ENCODE measurements at places on chromosomes 4 and X. TPM values are rescaled to one million over a fixed set of nuclear protein-coding genes. Genes with fewer than 3 reads are reported as not detected.
A peak's percentile ranks its signal among the peaks of the same experiment; 100 is the strongest.

GRCh38 chrX:31223817-31224216 is 152.0 kb upstream of the FTHL17 start:
- DNase-seq, result no peak

The SPIN2A gene
- 0.63 TPM for total RNA-seq

GRCh38 chr4:55819634-55820033 is at the start of gene EXOC1L:
EXOC1L (plus strand) TSS chr4:55819790; CDS start chr4:55820027, 237 bp downstream.
- peak; percentile 44 for DNase-seq

DNA sequence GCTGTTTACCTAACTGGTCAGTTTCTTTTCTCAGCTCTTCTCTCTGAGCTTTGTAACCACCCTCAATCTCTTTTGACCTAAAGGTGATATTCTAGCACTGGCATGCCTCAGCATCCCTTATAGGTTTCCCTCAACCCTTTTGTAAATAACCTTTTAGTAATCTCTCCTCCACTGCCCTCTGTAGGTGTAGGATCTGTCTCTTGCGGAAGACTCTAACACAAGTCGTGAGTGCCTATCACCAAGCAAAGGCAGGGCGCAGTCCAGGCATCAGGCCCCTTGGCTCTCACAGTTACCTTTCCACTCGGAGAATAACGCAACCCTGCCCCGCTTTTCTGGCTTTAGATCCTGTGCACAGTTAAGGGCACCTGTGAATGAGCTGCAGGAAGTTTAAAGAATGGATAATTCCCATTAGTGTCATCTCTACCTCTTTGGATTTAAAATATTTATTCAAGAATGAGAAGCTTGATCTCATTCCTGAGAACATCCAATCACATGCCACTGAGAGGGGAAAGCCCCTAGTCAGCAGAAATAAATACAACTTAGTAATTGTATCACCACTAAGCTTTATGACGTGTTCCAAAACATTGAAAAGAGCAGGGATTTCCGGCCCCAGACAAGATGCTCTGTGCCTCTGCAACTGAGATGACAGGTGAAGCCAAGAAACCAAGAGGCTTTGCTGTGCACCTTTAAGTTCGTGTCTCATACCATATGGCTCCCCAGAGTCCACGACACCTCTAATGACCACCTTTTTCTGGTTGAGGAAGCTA is 58.8 kb downstream of the SPINK2 start:
- no peak for DNase-seq

DNA sequence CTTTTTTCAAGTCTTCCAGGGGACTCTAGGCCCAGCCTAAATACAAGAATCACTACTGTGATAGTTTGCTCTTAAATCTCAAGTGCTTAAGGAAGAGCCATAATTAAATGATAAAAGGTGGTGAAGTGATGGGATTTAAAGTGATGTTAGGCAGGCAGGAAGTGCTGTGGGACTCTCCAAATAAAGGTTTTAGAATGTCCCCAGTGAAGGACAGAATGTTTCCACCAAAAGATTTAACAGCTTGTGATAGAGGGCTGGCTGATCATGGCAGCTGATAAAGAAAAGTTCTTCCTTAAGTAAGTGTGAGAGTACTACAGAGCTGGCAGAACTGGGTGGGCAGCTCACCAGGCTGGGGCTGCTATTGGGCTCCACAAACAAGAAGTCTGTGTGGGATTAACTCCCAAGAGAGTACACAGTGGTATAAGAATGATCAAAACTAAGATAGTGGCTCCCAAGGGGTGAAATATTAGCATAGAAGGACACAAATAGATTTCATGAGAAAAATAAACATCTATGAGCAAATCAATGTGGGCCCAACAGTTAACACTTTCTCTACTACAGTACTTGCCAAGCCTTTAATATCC is 637.2 kb upstream of the CPEB2 start:
- DNase-seq, result no peak

Data from kidney (tissue), 22 donors.